ENCODE measurements at places on chromosomes 6 and 20.

DNA sequence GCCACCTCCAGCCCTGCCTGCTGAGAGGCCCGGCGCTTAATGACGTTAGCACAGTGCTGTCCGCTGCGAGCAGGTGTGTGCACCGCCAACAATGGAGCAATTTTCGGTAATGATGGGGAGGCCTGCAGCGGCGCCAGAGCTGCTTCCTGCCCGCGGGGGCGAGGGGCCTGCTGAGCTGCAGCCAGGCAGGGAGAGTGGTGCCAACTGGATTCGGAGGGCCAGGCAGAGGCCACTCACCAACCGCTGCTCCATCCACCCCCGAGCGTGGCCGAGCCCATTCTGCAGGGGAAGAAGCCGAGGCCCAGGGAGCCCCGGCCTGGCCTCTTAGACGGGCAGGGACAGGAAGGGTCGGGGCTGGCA lies 9.6 kb downstream of the HRH3 start:
- no peak for DNase-seq

DNA sequence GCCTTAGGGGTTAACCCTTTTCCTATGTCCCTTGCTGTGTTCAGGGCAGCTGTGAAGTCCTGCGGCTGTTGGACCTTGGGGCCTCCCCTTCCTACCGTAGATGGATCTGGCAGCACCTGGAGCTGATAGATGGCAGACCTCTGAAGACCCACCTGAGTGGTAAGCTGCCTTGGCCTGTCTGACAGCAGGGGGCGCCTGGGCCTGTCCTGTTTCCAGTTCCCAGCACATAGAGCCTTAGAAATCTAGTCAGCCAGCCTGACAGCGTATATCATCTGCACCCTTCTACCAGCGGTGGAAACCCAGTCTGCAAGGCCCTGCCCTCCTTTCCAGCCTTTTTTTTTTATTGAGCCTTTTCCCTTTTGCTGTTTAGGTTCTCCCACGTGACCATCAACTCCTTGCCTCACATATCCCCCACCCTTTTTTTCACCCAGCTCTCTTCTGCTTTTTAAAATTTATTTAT lies 26.6 kb downstream of the CNBD2 start:
- peak; percentile 89 for DNase-seq

GRCh38 chr20:45372241-45372640 lies 5.9 kb downstream of the TP53TG5 start:
- no peak for DNase-seq

GRCh38 chr20:11120431-11120830 lies 446.6 kb upstream of the JAG1 start:
- no peak for DNase-seq

DNA sequence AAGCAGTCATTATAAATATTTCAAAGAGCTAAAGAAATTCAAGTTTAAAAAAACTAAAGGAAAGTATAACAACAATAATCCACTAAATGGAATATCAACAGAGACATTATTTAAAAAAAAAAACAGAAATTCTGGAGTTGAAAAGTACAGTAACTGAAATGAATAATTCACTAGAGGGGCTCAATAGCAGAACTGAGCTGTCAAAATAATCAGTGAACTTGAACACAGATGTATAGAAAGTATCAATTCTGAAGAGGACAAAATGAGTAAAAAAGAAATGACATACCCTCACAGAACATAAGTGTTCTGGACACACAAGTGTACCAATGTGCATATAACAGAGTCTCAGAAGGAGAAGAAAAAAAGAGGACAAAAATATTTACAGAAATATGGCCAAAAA lies 191.6 kb upstream of the RUNX2 start:
- no peak for DNase-seq

DNA sequence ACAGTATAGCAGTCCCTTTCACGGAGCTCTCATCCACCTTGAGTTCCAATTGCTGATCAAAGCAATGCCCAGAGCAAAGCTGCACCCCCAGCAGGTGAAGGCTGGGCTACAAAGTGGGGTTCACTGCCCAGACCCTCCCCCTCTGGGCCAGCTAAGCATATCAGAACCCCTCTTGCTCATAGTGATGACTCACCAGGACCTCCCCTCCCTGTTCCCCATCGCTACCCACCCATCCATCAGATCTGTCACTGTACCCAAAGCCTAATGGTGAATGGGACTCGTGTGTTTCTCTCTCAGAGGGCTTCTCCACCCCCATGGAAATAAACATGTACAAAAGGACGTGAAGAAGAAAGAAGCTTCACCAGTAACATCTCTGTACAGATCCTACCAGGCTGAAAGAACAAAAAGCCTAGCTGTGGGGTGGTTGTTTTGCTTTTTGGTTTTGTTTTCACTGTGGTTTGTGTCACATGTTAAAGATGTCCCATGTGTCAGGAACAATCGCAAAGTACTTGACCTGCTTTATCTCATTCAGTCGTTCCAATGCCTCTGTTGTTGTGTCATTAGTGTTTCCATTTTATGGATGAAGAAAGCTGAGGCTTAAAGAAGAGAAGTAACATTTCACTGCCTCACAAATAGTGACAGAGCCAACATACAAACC lies 518.5 kb downstream of the CD83 start:
- DNase-seq: no peak

GRCh38 chr6:44527583-44528369 lies 140.3 kb downstream of the CDC5L start:
- DNase-seq: no peak

DNA sequence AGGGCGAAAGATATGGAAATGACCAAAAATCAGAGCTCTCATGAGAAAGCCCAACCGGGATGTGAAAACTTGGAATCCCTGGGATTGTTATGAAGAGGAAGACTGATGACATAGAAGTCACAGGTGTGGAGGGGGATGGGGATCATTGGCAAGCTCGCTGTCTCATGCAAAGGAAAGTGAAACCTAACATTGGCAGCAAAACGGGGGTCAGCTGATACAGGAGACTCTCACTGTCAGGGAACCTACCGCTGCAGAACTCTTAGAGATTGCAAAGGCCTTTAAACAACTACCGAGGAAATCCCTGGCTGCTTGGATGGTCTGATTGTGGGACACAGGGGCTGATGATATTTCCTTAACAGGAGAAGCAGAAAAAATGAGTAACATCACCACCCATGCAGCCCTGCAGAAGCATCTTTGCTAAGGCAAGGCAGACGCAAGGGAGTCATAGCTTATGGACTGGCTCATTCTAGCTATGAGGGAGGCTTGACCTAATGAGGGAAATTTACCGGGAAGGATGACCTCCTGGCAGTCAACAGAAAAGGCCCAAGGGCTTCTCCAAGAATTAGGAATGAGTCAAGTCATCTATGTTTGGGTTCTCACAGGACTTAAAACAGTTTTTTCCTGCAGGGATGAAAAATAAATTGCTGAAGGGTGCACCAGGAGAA lies 7.0 kb downstream of the MUC21 start:
- DNase-seq: no peak

DNA sequence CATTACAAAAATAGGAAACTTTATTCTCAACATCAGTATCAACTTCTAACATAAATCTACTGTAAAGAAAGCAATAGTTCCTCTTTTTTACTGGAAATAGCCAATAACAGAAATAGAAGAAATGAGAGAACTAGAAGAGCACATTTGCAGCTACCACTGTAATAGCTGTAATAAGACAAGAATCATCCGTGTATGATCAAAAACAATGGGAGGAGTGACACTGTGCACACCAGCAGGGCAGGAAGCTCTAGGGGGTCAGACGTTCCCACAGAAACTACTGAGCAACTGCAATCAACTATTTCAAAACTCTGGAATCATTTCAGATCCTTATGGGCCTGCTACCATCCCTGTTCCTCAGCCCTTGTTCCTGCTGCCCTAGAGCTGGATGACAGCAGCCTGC lies 43.7 kb downstream of the NINL start:
- no peak for DNase-seq

- no peak for DNase-seq
Measured at GRCh38 chr6:113011801-113012200, 664.7 kb downstream of the RFPL4B start.

DNA sequence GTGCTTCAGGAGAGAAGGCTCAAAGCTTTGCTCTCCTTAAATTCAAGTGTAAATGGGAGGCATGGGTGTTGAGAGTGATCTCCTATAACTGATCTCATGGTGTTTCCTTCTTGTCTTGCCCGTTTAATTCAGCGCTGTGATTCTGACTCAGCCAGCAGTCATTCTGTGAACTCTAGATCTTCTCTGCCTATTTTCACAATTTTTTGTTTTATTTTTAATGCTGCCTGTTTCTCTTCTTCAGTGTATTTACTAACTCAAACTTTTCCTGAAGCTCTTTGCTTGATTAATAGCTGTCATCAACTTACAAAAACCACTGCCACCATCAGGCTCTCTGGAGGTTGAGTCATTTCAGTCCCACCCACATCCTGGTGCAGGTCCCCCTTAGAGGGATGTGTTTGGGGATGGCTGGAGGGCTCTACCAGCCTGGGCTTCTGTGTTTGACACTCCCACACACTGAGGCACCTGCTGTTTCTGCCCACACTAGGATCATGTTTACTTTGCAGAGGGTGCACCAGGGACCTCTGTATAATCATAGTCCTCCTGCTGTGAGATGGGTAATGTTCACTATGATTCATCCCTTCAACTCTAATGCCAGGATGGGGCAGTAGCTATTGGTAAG lies 94.0 kb downstream of the SHLD1 start:
- peak; percentile 94 for DNase-seq

- DNase-seq: no peak
Measured at GRCh38 chr20:20993372-20993771, 112.8 kb downstream of the LINC00237 start.

DNA sequence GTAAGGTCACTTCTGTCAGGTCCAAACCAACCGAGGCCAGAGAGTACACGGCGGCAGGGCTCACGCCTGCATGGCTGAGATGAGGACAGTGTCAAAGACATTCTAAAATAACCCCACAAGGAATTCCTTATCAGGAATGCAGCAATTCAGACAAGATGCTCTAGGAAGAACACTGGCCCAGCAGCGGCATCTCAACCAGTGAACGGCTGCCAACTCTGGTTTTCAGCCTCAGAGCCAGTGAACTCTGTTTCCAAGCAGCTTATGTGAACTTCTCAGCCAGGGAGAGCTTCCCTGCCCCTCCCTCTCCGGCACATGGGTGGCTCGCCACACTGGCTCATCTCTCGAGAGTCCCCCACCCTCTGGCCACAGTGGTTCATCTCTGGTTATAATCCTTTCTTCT lies 36.9 kb downstream of the KCNQ2 start:
- DNase-seq: no peak

- DNase-seq: no peak
Measured at GRCh38 chr6:141598487-141598886, 534.2 kb upstream of the GJE1 start.

- DNase-seq: no peak
Measured at GRCh38 chr6:73523434-73524123, 2.7 kb upstream of the EEF1A1 start.

DNA sequence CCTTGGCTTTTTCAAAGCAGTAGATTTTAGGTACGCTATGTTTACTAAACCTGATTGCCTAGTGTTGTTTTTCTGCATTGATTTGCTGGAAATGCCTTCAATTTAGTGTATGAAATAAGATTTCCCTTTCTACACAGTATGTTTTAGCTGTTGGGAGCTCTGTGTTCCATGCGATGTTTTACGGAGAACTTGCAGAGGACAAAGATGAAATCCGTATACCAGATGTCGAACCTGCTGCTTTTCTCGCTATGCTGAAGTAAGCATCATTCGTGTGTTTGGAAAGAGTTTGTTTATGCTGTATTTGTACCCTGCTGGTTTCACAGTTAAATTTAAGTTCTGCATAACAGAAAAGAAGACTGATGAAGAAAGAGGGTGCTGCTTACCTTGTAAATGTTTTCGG lies 1.9 kb downstream of the BTBD3 start:
- DNase-seq: peak; percentile 64

DNA sequence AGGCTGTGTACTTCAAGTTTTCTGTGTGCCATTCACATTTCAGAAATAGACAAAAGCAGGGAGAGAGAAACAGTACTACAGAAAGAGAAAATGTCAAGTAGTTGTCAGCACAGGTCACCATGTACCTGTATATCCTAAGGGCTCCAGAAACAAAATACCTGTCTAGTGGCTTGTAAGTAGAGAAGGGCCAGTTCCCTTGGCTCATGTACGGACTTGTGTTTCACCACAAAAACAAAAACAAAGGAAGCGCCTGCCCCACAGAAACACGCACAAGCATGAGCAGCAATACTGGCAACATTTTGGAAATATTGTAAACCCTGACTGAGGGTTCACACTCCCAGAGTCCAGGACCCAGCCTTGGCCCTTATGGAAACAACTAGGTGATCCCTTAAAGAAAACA lies 44.3 kb downstream of the CNKSR3 start:
- DNase-seq: no peak
